ENCODE measurements at places on chromosomes 6 and 20.

DNA sequence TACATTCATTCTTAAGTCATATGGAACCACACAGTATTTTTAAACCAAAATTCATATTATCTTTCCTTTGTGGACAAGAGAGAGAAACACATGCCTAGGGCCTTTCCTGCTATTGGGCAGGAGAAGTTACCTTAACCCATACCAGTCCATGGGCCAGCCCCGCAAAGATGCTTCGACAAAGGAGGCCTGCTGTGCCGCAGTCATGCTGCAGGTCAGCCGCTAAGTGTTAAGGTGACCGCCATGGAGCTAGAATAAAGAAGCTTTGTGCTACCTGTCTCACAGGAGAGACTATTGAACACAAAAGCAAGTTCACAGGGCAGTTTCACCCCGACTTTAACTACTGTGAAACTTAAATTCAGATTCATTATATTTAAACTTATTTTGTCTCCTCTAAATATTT is 62.3 kb upstream of the TMEM181 start:
- H3K36me3 ChIP-seq, result no peaks in the 10 kb centered on the region
- DNase-seq, result no peak
- H3K27me3 ChIP-seq, result no peaks in the 10 kb centered on the region

DNA sequence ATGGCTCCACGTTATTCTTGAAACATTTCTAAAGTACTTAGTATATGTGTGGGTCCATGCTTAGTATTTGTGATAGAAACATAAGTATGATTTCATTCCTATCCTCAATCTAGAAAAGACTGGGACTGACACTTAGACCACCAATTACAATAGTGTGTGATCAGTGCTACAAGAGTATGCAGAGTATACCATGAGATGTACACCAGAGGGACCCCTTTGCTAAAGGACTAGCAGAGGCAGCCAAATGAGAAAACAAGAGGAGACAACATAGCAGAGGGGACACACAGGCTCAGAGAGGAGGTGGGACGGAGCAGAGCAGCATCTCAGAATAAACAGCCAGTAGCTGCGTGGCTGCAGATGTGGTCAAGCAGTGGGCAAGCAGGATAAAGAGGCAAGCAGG is 21.0 kb downstream of the RMND1 start:
- H3K4me3 ChIP-seq, result no peak overlapping the region
- H3K4me1 ChIP-seq, result no peaks in the 10 kb centered on the region
- peaks cover 15% of the 10 kb centered on the region for H3K36me3 ChIP-seq
- H3K27ac ChIP-seq, result no peak overlapping the region

- H3K36me3 ChIP-seq, result no peaks in the 10 kb centered on the region
- no peaks in the 10 kb centered on the region for H3K27me3 ChIP-seq
- no peaks in the 10 kb centered on the region for H3K4me1 ChIP-seq
- no peak overlapping the region for H3K4me3 ChIP-seq
These were observed 253.0 kb downstream of the TRDN start for GRCh38 chr6:123383718-123384117.

GRCh38 chr20:25288291-25289181 is 40.7 kb downstream of the PYGB start:
- H3K36me3 ChIP-seq, result no peaks in the 10 kb centered on the region
- no peak overlapping the region for H3K4me3 ChIP-seq
- peaks cover under 1% of the 10 kb centered on the region for H3K4me1 ChIP-seq
- H3K27ac ChIP-seq, result no peak overlapping the region

GRCh38 chr6:34132486-34133185 is 13.3 kb downstream of the GRM4 start:
- peaks cover 67% of the 10 kb centered on the region for H3K27me3 ChIP-seq
- no peaks in the 10 kb centered on the region for H3K36me3 ChIP-seq
- H3K4me3 ChIP-seq, result no peak overlapping the region
- H3K27ac ChIP-seq, result no peak overlapping the region

- no peak for DNase-seq
- H3K27ac ChIP-seq, result no peak overlapping the region
- no peaks in the 10 kb centered on the region for H3K4me1 ChIP-seq
These were observed 13.9 kb upstream of the KLHL31 start for GRCh38 chr6:53679446-53679933.

GRCh38 chr6:169062272-169062671 is 191.4 kb downstream of the THBS2 start:
- DNase-seq, result no peak
- peaks cover 22% of the 10 kb centered on the region for H3K27me3 ChIP-seq
- no peak overlapping the region for H3K27ac ChIP-seq
- H3K36me3 ChIP-seq, result no peaks in the 10 kb centered on the region

GRCh38 chr20:43022568-43022967 is 167.1 kb downstream of the PTPRT start:
- H3K4me3 ChIP-seq, result no peak overlapping the region
- H3K4me1 ChIP-seq, result no peaks in the 10 kb centered on the region
- peaks cover 4% of the 10 kb centered on the region for H3K27me3 ChIP-seq
- no peak overlapping the region for H3K27ac ChIP-seq

- peaks cover 12% of the 10 kb centered on the region for H3K4me1 ChIP-seq
- H3K4me3 ChIP-seq, result no peak overlapping the region
- no peaks in the 10 kb centered on the region for H3K36me3 ChIP-seq
- H3K27ac ChIP-seq, result no peak overlapping the region
These were observed 19.0 kb downstream of the ZBP1 start for GRCh38 chr20:57601211-57601570.

GRCh38 chr20:59628171-59628570 is 23.8 kb downstream of the PHACTR3 start:
- no peak overlapping the region for H3K27ac ChIP-seq
- no peaks in the 10 kb centered on the region for H3K4me1 ChIP-seq
- H3K36me3 ChIP-seq, result no peaks in the 10 kb centered on the region
- H3K4me3 ChIP-seq, result no peak overlapping the region
- peaks cover 22% of the 10 kb centered on the region for H3K27me3 ChIP-seq
- DNase-seq, result no peak

GRCh38 chr6:85417336-85417735 is 32.5 kb upstream of the NT5E start:
- H3K27me3 ChIP-seq, result no peaks in the 10 kb centered on the region
- peaks cover 22% of the 10 kb centered on the region for H3K4me1 ChIP-seq
- no peak for DNase-seq
- H3K36me3 ChIP-seq, result peaks cover 1% of the 10 kb centered on the region

DNA sequence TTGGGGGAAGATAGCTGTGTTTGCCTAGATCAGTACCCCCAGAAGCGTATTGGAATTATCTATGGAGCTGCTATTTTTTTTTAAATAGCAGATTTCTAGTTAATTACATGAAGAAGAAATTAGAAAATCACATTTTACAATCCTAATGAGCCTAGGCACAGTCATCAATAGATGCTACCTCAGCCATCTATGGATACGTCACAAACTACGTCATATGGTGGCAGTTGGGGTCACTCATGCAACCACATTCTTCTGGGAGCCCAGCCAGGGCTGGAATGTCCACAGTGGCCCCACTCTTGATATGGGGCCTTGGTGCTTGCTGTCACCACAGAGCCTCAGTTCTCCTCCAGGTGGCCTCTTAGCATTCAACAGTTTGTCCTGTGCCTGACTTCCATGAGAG is 63.0 kb downstream of the SNRNP48 start:
- H3K4me3 ChIP-seq, result no peak overlapping the region
- H3K27ac ChIP-seq, result no peak overlapping the region
- H3K27me3 ChIP-seq, result peaks cover 4% of the 10 kb centered on the region
- H3K36me3 ChIP-seq, result no peaks in the 10 kb centered on the region

DNA sequence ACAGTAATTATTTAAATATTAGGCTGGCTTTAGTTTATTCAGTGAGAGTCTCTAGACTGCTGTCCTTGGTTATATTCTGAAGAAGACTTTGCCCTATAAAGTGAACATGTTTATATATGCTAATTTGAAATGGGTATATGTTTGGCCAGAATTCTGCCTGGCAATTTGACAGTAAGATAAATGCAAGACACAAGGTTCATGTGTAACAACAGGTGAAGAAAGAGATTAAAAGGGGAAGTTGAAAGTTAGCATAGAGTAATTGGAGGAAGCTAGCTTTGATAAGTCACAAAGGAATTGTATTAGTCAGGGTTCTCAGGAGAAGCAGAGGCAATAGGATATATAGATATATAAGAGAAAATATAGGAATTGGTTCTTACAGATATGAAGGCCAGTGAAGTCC is 191.4 kb downstream of the CENPW start:
- H3K4me1 ChIP-seq, result no peaks in the 10 kb centered on the region
- H3K27ac ChIP-seq, result no peak overlapping the region
- no peaks in the 10 kb centered on the region for H3K27me3 ChIP-seq
- no peak overlapping the region for H3K4me3 ChIP-seq

DNA sequence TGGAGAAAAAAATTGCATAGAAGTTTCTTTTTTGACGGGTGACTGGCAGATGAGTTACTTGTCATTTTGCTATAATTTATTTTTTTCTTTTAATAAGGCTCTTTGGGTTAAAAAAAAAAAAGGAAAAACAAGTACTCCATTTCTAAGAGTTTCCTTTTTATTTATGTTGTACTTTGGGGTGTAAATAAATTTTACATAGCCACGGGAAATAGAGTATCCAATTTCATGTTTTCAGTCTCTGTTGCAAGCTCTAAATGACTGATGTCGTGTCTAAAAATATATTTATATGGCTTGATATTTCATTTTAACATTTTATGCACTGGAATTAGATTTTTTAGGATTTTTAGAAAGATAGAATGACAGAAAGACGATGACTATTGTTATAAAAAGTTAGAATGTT is 3.4 kb downstream of the EYA4 start:
- no peak for DNase-seq
- H3K4me3 ChIP-seq, result no peak overlapping the region
- peaks cover 9% of the 10 kb centered on the region for H3K4me1 ChIP-seq
- H3K27me3 ChIP-seq, result peaks cover 76% of the 10 kb centered on the region
- no peaks in the 10 kb centered on the region for H3K36me3 ChIP-seq
- no peak overlapping the region for H3K27ac ChIP-seq

GRCh38 chr20:41507436-41507835 is 110.7 kb downstream of the CHD6 start:
- peaks cover 36% of the 10 kb centered on the region for H3K36me3 ChIP-seq
- no peaks in the 10 kb centered on the region for H3K27me3 ChIP-seq
- no peak overlapping the region for H3K4me3 ChIP-seq
- peaks cover 17% of the 10 kb centered on the region for H3K4me1 ChIP-seq
- DNase-seq, result no peak
- H3K27ac ChIP-seq, result no peak overlapping the region

DNA sequence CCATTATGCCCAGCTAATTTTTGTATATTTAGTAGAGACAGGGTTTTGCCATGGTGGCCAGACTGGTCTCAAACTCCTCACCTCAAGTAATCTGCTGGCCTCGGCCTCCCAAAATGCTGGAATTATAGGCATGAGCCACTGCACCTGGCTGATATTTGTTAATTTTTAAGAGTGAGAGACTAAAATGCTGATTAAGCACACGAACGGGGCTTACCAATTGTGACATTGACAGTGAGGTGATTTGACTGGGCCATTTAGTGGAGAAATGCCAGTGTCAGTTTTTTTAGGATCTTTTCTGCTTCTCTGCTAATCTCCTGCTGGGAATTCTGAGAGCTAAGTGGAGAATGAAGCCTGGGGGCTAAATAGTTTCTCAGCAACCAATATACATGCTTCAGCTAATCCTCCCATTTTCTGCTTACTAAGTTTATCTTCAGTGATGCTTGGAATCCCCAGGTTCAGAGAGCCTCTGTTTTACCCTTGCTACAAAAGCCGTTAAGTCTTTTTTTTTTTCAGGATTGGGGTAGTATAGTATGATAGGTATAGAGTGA is 9.8 kb upstream of the DEFB123 start:
- no peak overlapping the region for H3K4me3 ChIP-seq
- no peak overlapping the region for H3K27ac ChIP-seq
- no peak for DNase-seq
- H3K27me3 ChIP-seq, result peaks cover 27% of the 10 kb centered on the region
- no peaks in the 10 kb centered on the region for H3K4me1 ChIP-seq
- H3K36me3 ChIP-seq, result no peaks in the 10 kb centered on the region

- no peaks in the 10 kb centered on the region for H3K36me3 ChIP-seq
- H3K4me3 ChIP-seq, result peak overlapping the region; percentile 81
- H3K27ac ChIP-seq, result peak overlapping the region; percentile 90
- DNase-seq, result no peak
These were observed 400 bp upstream of the SMAP1 start for GRCh38 chr6:70667256-70667710.

DNA sequence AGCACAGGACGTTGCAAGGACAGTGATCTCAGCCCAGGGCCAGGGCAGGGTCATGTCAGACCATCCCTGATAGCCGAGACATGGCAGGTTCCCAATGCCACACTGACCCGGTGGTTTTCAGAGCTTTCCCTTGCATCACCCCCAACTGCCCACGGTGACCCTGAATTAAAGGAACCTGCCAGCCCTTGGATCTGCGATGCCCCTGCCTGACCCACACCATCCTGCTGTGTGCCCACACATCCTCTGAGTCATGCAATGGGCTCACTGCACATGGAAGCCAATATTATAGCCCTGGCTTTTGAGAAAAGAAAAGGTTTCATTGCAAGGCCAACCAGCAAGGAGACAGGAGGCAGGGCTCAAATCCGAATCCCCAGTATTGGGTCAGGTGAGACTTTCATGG is 132.6 kb upstream of the CST7 start:
- H3K36me3 ChIP-seq, result no peaks in the 10 kb centered on the region
- H3K4me1 ChIP-seq, result no peaks in the 10 kb centered on the region
- H3K27ac ChIP-seq, result no peak overlapping the region
- no peak for DNase-seq
- no peaks in the 10 kb centered on the region for H3K27me3 ChIP-seq
- no peak overlapping the region for H3K4me3 ChIP-seq

GRCh38 chr6:143810745-143811144 is 32.4 kb upstream of the LTV1 start:
- peaks cover 25% of the 10 kb centered on the region for H3K36me3 ChIP-seq
- DNase-seq, result no peak
- H3K27me3 ChIP-seq, result no peaks in the 10 kb centered on the region
- H3K4me3 ChIP-seq, result no peak overlapping the region
- no peak overlapping the region for H3K27ac ChIP-seq

- H3K4me3 ChIP-seq, result no peak overlapping the region
- no peaks in the 10 kb centered on the region for H3K4me1 ChIP-seq
- no peaks in the 10 kb centered on the region for H3K36me3 ChIP-seq
- no peaks in the 10 kb centered on the region for H3K27me3 ChIP-seq
- no peak overlapping the region for H3K27ac ChIP-seq
These were observed 22.8 kb upstream of the RBBP8NL start for GRCh38 chr20:62449951-62450691.

DNA sequence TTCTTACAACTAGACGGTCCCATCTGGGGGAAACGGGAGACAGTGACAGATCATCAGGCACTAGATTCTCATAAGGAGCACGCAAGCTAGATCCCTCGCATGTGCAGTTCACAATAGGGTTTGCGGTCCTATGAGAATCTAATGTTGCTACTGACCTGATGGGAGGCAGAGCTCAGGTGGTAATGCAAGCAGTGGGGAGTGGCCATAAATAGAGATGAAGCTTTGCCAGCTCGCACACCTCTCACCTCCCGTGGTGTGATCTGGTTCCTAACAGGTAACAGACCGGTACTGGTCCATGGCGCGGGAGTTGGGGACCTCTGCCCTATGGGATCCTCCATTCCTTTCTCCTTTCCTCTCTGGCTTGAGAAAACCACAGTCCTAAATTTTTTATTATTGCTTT is 63.8 kb downstream of the TPD52L1 start:
- no peak overlapping the region for H3K27ac ChIP-seq
- H3K4me1 ChIP-seq, result no peaks in the 10 kb centered on the region
- H3K27me3 ChIP-seq, result peaks cover 13% of the 10 kb centered on the region
- no peak overlapping the region for H3K4me3 ChIP-seq
